ENCODE measurements at places on chromosomes 12 and 14.

DNA sequence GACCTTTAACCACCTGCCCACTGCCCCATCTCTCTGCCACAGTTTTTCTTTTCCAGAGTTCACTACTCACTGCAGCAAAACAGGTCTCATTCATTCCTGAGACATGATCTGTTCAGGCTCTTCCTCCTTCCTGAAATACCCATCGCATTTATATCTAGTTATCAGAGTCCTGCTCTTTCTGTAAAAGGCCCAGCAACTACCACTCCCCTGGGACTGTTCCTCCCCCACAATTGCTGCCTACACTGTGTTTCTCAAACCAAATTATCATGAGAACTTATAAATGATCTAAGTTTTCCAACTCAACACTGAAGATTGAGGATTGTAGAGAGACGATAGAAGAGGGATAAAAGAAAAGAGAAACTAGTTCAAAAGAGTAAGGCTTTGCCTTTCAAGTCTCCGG lies 40.8 kb upstream of the EPS8 start:
- DNase-seq, result no peak

DNA sequence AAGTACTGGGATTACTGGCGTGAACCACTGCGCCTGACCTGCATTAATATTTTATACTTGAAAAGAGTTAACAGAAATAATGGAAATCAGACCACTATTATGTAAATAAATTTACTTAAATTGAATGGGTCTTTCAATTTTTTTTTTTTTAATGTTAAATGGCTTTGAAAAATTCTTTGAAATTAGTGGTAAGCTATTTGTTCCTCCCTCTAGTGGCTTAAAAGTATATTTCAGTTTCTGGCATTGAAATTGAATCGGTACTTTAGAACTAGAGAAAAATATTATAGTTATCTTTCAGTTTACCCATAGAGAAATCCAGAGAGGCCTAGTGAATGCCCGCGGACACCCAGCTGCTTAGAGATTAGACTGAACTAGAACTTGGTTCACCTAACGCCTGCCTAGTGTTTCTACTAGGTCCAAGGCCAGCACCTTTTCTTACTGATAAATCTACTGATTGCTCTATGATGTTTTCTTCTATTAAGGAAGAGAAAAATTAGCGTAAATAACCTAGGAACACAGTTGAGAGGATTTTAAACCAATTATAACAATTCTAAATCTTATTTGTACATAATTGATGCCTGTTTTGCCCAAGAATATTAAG lies 106.5 kb downstream of the EML1 start:
- no peak for DNase-seq

GRCh38 chr14:67416085-67416484 lies 4.1 kb upstream of the PLEK2 start:
- no peak for DNase-seq

DNA sequence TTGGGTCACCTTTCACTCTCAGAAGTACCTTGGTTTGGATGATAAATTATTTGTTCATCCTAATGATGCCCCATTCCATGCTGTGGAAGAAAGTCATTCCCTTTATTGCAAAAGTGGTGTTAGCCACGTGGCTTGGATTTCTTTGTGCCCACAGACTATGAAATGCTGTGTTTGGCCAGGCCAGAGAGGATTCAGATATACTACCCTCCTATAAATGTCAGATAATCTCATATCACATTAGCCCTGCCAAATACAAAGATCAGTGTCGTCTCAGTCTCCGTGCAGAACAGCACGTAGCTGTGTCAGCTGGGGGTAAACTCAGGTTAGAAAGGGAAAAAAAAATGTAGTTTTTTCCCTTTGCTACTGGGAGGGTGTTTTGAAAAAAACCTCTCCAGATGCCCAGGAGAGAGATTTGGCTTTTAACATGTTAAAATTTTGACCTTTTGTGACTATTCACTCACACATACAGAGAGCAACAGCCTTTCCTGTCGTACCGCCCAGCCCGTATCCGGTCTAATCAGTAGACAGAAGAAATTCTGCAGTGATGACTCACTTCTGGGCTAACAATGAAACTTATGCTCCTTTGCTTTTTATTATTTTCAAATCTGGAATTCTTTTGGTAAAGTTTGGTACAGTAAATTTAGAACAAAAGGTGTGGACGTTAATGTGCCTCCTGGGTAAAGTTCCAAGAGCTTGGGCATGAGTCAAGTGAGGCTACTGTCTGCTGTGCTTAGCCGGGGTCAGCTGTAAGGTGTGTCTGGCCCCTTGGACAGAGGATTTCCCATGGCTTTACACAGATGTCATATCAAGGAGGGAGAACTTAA lies 8.5 kb upstream of the PTPRB start:
- no peak for DNase-seq

- no peak for DNase-seq
Observed at GRCh38 chr14:81127785-81128184, 93.0 kb downstream of the GTF2A1 start.

- no peak for DNase-seq
Observed at GRCh38 chr14:100582496-100583165, 4.6 kb downstream of the BEGAIN start.

DNA sequence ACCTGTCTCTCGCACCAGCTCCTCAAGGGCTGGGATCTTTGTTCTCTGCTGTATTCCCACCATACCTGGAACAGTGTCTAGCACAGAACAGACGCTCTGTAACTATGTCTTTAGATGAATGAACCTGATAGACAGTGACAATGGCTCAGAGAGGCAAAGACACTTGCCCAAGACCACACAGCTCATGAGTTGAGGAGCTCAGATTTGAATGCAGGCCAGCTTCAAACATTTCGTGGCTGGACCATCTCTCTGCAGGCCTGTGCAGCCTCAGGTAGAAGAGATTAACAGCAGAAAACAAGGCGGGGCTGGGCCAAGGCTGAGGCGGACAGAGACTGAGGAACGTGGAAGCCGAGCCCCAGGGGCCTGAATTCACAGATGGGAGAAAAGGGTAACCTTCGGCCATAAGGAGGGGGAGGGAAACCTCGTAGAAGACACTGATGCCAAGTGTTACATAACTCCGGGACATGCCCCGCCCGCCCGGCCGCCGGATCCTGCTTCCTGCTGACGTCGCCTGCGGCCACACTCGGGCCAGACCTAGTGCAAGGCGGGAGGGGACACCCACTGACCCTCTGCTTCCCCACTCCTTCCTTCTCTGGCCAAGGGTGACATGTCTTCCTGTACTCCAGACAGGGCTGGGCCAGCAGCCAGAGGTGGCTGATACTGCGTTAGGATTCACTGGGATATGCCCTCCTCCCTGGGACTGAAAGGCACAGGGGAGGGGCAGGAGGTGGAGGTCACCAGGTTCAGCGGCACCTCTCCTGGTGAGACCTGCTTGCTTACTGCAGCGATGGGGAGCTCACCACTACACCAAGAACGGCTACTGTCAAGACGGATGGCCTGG lies 86.8 kb downstream of the RFLNA start:
- no peak for DNase-seq

DNA sequence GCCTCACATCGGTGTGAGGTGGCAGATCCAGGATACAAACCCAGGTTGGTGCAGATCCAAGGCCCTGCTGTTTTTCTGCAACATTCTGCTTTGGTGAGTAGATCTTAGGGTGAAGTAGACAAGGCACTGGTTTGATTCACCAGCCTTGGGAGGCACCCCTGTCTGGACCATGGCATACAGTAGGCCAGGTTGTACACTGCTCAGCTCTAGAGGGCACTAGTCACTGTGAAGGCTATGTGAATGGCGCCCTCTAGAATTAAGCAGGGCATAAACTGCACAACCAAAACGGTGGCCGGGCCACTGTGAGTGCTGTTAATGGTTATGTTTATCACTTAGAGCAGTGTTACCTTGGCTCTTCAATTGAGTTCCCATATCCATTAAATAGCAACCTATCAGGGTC lies 280.6 kb upstream of the PWP1 start:
- no peak for DNase-seq

DNA sequence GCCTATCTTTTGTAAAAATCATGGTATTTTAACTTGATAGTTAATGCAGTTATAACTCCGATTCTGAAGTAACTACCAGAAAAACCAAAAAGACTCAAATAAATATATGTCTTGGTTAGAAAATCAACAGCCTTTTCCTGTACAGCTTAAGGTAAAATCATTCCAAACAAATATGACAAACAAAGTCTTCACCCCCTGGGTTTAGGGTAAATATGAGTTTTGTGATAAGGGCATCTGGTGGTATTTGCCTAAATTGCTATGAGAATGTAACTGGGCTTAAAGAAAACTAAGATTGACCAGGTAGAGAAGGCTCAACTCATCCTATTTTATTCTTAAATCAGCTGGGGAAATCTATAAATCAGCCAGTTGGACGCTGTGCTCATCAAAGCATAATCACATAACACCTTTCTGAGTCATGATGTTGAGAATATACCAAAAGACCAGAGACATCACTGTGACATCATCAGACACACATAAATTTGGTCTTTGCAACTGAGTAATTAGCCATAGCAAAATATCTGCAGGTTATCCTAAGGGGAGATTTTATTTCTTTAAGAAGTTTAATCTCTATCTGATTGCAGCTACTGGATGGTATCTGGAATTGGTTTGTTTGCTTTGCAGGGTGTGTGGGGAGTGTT lies 133.9 kb downstream of the STXBP6 start:
- no peak for DNase-seq

GRCh38 chr12:91680864-91681263 lies 464.8 kb downstream of the BTG1 start:
- no peak for DNase-seq

GRCh38 chr14:102872020-102872419 lies 50.4 kb upstream of the AMN start:
- DNase-seq, result no peak

- DNase-seq, result no peak
Observed at GRCh38 chr12:85733221-85733840, 102.9 kb downstream of the RASSF9 start.

GRCh38 chr12:132954471-132955048 lies 1.5 kb downstream of the ZNF605 start:
- DNase-seq, result no peak

- DNase-seq, result no peak
Observed at GRCh38 chr12:78645956-78646355, 218.6 kb upstream of the SYT1 start.

GRCh38 chr14:87613881-87614280 lies 379.1 kb downstream of the GALC start:
- DNase-seq, result no peak

GRCh38 chr14:101476916-101477553 lies 84.3 kb upstream of the DIO3 start:
- peak; percentile 53 for DNase-seq

DNA sequence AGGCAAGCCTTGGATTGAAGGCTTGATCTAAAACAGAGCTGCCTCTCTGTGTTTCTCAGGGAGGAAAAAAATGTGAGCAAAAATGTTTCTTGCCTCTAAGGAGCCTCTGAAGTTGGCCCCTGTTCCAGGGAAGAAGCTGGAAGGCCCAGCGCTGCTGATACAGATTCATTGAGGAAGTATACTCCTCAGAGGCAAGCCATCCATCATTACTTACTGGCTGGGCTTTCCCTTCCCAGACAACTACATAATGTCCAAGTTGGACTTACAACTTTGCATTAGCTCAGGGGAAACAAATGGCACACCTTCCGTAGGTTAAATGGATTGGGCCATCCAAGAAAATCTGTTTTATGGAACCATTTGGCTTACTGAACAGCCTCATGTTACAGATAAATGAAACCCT lies 263.7 kb upstream of the SEL1L start:
- DNase-seq, result no peak

- no peak for DNase-seq
Observed at GRCh38 chr12:65840793-65841670, 16.7 kb downstream of the HMGA2 start.

GRCh38 chr12:806200-806791 lies 53.9 kb downstream of the WNK1 start:
- DNase-seq, result no peak

DNA sequence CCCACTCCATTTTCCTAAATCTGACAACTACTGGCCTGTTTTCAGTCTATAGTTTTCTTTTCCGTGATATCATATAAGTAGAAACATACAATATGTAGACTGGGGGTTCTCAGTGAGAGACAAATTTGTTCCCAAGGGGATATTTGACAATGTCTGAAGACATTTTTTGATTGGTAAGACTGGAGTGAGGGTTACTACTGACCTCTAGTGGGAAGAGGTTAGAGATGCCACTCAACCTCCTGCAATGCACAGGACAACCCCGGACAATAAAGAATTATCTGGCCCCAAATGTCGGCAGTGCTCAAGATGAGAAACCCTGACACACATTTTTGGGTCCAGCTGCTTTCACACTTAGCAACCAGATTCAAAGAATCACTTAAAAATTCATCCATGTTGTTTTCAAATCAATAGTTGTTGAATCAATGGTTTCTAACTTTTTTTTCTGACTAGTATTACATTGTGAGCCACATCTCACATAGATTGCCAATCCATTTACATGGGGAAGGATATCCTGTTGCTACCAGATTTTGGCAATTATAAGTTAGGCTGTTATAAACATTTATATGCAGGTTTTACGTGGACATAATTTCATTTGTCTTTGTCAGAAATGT lies 307.1 kb downstream of the RPL10L start:
- no peak for DNase-seq

GRCh38 chr12:75154388-75154787 lies 55.3 kb downstream of the KCNC2 start:
- no peak for DNase-seq

GRCh38 chr14:26597071-26597588 lies 703 bp downstream of the NOVA1 start:
- DNase-seq, result peak; percentile 29

DNA sequence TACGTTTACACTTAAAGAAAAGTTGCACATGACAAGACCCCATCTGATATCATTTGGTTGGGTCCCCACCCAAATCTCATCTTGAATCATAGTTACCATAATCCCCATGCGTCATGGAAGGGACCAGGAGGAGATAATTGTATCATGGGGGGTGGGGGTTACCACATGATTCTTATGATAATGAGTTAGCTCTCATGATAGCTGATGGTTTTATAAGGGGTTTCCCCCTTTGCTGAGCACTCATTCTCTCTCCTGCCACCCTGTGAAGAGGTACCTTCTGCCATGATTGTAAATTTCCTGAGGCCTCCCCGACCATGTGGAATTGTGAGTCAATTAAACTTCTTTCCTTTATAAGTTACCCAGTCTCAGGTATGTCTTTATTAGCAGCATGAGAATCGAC lies 60.3 kb downstream of the PHLDA1 start:
- no peak for DNase-seq

- DNase-seq, result no peak
Observed at GRCh38 chr14:33916663-33917565, 34.0 kb downstream of the EGLN3 start.
